H54 (cell line): ENCODE measurements at places on chromosomes 5 and 9.
A peak's percentile ranks its signal among the peaks of the same experiment; 100 is the strongest.

GRCh38 chr9:124078641-124079040, 67.1 kb downstream of the LHX2 start:
- DNase-seq = peak; percentile 77

DNA sequence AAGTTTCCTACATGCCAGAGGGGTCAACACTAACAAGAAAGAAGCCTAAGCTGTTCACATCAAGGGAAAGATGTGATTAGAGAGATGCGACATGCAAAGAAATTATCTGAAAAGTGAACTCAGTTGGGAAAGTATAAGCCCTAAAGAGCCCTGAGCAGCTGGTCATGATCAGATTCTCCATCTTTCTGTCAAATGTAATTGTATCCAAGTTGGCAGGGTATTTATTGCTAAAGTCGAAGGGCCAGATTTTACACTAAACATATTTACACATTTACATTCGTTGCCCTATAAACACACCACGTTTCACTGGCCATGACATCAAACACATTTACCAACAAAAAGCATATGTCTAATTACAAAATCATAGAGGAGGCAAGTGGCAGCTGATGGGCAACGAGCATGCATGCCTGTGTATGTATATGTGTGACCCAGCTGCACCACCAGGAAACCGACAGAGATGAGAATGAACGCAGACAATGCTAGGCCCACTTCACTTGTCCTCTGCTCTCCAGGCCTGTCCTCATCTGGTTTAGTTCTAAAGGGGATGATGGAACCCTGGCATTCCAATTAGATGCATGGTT, 6.3 kb downstream of the FOXD1 start:
- no peak for DNase-seq

GRCh38 chr9:2570615-2571479, 50.7 kb upstream of the VLDLR start:
- peak; percentile 26 for DNase-seq

DNA sequence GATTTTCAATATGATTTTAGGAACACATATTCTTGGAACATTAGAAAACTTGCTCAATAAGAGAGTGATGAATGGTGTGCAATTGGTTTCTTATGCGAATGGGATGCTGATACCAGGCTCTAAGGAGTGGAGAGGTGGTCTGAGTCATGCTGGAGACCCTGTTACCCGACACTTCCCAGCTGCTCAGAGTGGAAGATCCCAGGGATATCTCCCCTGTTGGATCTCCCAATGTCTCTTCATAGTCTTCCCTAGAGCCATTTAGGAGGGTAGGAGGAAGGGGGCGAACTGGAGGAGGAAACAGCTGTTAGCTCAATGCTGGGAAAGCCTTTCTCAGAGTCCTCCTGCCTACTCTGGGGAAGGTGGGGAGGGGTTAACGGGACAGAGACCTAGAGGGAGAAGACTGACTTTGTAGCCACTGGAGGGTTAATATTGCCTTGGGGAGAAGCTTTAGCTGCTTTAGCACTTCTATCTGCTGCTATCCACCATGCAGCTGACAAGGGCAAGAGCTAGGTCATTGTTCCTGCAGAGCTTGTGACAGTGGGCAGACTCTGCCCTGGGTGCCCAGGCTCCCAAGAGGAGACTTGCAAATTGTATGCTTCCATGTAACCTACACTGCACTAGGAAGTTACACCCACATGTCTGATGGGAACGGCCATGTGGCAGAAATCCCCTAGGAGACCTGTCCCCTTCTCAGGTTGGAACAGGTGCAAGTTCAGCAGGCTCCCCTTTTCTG, 301.0 kb downstream of the GADD45G start:
- DNase-seq = no peak

- no peak for DNase-seq
These were observed 41.8 kb upstream of the DPYSL3 start for GRCh38 chr5:147551677-147552076.

GRCh38 chr9:12314589-12314988, 378.6 kb upstream of the TYRP1 start:
- no peak for DNase-seq

GRCh38 chr9:211036-211435, 3.6 kb upstream of the DOCK8 start:
- DNase-seq = no peak
